Foreskin keratinocyte (primary cell): ENCODE measurements at places on chromosomes 12 and 14. TPM values are rescaled to one million over a fixed set of nuclear protein-coding genes. Genes with fewer than 3 reads are reported as not detected.

DNA sequence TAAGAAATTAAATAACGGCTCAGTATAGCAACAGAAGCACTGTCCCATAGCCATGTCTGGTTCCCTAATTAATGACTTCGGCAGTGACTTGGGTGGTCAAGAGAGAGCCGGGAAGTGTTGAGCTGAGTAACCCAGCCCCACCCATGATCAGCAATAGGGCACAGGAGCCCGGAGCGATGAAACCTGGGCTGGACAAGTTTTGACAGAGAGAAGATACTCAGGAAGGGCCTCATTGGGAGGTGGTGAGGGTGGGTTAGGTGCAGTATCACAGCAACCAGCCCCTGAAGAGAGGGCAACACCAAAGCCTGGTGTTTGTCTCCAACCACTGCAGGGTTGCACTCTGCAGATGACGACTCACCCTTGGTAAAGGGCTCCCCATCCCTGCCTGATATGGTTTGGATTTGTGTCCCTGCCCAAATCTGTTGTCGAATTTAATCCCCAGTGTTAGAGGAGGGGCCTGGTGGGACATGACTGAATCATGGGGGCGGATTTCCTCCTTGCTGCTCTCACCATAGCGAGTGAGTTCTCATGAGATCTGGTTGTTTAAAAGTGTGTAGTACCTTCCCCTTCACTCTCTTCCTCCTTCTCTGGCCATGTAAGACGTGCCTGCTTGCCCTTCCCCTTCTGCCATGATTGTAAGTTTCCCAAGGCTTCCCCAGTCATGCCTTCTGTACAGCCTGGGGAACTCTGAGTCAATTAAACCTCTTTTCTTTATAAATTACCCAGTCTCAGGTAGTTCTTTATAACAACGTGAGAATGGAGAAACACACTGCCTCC lies 124.9 kb upstream of the MED13L start:
- DNase-seq: peak; percentile 77

DNA sequence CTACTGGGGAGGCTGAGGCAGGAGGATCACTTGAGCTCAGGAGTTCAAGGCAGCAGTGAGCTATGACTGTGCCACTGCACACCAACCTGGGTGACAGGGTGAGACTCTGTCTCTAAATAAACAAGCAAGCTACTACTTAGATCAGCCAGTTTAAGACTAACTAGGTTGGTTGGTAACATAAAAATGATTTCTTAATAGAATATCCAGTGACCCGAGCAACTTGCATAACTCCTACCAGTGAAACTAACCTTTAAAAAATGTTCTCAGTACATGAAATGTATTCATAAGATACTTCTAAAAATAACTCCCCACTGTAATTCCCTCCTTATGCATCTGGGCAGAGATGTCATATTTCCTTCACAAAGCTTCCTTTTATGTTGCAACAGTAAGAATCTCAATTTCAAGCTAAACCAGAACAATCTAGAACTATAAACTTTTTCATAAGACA lies 15.9 kb downstream of the TAOK3 start:
- DNase-seq: peak; percentile 80

GRCh38 chr12:60078026-60078425 lies 482.2 kb downstream of the SLC16A7 start:
- no peak for DNase-seq

DNA sequence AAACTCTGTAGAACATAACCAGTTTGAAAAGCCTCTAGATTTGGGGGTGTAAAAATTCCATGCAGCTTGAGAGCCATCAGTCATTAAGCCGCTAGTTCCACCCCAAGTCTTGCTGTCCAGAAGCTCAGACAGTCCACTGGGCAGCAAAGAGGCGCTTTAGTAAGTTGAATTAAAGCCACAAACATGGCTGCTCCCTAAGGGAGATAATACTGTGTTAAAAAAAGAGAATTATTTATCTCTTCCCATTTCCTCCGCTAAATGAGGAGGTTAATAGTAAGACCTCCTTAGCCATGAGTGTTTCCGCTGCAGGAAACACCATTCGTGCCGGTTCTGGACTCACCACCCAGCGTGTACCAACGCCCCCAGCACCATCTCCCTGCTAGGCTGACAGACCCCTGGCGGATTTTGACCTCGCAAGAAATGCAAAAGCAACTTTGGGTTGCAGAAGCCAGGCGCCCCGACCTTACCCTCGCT lies 536 bp downstream of the TM7SF3 start:
- DNase-seq: no peak

DNA sequence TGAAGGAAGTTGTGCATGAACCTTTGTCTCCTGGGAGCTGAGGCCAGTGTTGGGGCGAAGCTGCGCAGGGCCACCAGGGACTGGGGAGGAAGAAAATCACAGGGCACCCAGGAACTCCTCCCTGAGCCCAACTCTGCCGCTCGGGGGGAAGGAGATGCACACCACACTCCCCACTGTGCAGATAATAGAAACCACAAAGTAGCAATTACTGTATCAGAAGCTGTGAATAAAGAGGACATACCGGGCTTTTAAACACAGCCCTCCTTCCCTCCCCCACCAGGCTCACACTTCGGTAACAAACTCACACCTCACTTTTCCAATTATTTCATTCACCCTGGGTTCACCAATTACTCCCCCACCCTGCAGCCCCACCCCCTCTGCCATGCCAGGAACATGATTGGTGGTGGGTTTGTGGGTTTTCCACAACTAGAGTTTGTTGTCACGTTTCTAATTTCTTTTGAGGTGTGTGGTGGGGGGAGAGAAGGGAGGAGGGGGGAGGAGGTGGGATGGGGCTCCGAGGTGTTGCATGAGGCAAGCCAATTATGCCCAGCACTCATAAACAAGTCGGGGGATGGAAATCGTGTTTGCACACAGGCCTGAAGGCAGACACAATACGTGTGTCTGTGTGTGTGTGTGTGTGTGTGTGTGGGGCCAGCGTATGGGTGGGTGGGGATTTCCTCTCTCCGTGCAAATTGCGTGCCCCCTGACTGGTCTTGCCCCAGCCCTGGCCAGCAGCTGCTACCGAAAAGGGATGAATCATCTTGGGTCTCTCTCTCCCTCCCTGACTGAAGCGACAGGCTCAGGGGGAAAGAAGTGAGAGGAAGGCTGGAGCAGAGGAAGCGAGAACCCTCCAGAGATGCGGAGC lies 103.3 kb downstream of the RBM19 start:
- peak; percentile 9 for DNase-seq

Gene SIX1
- not detected in 2 replicates for polyA plus RNA-seq
